Vagina (tissue), 2 donors: ENCODE measurements at places on chromosomes 3 and 15.
A peak's percentile ranks its signal among the peaks of the same experiment; 100 is the strongest.

DNA sequence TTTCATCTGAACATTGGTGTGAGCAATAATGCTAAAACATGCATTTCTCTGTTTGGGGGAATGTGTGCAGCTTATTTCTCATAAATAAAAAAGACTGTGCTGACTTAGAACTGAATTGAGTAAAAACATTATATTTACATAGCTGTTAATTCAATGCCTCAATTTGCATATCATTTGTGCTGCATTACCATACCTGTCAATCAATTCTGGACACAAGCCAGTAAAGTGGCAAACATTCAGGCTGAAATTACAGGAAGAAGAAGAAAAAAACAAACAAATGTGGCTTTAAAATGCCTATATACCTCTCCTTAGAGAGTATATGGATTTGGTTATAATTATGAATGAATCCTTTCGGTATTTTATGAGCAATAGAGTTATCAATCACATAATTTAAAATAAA lies 380.1 kb upstream of the GBE1 start:
- DNase-seq: no peak

DNA sequence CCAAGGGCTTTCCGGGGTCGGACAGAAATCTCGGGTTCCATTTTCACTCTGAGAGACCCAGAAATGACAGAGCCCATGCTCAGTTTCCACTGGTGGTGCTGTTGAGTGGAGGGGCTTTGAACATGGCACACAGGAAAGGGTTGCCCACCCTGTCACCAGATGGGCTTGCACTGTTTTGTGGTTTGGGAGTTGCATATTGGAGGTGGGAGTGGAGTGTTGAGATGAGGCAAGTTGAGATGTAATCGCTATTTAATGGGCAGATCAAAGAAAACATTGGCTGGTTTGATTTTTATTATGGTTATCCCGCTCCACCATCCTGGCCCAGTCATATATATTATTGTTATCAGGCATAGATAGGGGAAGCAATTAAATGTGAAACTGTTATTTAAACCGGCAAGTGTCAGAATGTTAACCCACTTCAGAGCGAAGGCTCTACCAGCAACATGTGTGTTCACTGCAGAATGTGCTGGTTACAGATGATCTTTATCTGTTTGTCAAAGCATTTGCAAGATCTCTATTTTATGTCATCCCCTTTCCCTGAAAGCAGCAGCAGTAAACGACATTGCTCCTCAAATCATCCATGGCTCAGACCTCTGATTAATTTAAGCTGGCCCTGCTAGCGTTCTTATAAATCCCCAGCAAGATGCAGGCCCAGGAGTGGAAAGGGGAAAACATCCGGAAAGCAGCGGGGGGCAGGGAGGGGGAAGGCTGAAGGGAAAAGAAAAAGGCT lies 58.3 kb upstream of the TSEN2 start:
- no peak for DNase-seq

GRCh38 chr3:115855911-115856310 lies 232.6 kb downstream of the GAP43 start:
- DNase-seq: no peak

DNA sequence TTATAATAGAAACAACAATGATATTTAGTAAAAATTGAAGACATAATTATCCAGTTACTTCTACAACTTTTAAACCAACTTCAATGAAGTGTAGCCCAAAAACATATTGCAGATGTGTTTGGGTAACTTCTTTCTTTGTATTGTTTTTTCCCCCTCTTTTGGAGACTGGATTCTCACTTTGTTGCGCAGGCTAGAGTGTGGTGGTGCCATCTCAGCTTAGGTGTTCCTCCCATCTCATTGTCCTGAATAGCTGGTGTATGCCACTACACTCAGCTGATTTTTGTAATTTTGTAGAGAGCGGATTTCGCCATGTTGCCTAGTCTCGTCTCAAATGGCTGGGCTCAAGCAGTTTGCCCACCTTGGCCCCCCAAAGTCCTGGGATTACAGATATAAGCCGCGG lies 148.1 kb downstream of the FNDC3B start:
- no peak for DNase-seq

DNA sequence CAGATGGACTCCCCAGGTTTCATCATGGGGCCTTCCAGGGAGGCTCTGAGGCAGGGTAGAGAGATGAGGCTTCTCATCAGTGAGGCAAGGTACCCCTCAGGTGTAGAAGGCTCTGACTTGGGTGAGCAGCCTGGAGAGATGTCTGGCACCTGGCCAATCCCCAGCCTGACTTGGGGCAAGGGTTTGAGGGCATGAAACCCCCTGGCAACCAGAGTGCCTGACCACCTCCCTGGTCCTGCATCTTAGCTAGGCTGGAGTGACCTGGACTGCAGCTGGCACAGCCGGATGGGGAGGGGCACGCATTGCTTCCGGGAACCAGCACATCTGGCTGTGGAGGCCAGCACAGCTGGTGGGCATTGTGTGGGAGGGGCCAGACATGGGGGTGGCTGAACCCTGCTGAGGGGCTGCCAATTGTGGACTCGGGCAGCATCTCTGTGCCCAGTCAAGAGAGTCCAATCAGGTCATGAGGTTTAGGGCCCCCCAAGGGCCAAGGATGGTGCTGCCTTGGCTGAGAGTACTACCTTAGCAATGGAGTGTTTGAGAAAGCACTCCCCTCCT lies 1.9 kb downstream of the ZBTB47 start:
- DNase-seq: peak; percentile 92

- no peak for DNase-seq
Observed at GRCh38 chr3:17055374-17056276, 170.9 kb downstream of the PLCL2 start.

DNA sequence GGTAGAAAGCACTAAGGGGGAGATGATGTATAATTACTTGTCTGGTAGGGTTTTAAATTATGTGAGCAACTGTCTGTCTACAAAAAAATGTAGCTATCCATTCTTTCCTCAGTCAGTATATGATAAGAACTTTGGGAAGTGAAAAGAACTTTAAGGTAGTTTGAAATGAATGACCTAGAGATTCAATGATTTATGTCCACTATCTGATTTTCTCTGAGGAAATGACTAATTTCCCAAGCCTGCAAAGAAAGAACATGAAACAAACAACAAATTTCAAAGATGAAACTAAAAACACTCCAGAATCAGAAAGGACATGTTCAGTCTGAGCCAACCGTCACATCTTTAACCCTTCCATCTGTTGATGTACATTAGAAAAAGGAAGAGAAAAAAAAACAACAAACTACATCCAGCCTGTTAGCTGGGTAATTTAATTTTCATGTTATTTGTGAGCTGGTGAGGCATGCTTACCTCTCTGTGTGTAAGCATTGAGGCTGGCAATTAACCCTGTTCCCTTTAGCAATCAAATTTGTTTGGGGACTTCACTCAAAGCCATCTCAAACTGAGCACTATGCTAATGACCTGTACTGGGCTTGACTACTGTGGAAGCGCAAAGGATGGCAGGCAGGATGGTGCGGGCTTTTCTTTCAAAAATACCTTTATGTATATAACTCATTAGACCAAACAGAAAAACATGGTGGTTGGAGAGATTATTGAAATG lies 220.1 kb downstream of the TUSC7 start:
- DNase-seq: no peak

GRCh38 chr3:146680617-146681016 lies 75.5 kb upstream of the PLSCR5 start:
- DNase-seq: no peak

DNA sequence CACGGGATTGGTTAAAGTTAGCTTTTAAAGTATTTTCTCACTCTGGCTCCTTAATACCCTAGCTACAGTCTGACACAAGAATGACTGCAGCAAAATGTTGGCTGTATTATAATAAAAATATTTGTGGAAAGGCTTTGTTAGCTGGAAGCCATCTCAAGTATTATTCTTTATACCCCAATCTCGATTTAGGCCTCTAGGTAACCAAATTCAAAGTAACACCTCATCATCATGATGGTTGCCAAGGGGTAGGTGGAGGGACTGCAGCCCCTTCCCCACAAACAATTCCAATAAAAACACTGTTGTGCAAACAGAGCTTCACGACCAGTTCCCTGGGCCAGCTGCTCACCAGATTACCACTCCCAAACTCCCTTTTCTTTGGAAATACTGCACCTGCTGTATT lies 759 bp upstream of the GMPS start:
- no peak for DNase-seq
